ENCODE measurements at places on chromosomes 2 and 18.

GRCh38 chr2:208153156-208153555, 7.2 kb upstream of the CRYGB start:
- no peak for DNase-seq

DNA sequence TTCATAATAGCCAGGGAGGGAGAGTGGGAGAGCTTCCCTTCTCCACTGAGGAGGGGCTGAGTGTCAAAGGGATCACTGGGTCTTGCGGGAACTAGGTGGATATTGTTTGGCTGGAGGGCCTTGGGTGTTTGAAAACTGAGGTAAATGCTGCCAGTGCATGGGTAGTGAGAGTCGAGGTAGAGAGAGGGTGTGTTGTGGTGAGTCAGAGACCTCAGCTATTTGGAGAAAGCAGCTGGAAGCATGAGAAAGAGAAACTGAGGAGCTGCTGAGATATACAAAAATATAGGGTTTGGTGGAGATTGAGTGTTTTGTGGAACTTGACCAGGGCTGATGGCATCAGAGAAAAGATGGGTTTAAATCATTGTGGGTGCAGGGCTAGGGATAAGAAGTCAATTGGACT, 127.0 kb upstream of the CCDC195 start:
- no peak for DNase-seq

DNA sequence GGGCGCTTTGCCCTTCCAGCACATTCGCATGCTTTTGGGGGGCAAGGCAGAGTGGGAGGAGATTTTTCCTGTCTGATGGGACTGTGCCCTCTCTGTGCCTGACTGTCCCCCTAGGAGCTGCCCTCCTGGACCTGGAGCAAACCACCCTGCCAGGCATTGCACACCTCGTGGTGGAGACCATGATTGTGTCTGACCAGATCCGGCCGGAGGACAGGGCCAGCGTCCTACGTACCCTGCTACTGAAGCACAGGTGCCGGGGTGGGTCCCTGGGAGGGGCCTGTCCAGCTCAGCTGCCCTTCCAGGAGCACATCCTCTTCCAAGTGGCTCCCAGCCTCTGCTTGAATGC, 5.3 kb downstream of the SLC4A3 start:
- DNase-seq, result no peak

- peak; percentile 34 for DNase-seq
These were observed 204.8 kb downstream of the TFCP2L1 start for GRCh38 chr2:121080013-121080772.

- DNase-seq, result no peak
These were observed 63.2 kb upstream of the NABP1 start for GRCh38 chr2:191614759-191615158.

GRCh38 chr2:82215212-82215611, 1910.7 kb upstream of the LRRTM1 start:
- DNase-seq, result no peak

DNA sequence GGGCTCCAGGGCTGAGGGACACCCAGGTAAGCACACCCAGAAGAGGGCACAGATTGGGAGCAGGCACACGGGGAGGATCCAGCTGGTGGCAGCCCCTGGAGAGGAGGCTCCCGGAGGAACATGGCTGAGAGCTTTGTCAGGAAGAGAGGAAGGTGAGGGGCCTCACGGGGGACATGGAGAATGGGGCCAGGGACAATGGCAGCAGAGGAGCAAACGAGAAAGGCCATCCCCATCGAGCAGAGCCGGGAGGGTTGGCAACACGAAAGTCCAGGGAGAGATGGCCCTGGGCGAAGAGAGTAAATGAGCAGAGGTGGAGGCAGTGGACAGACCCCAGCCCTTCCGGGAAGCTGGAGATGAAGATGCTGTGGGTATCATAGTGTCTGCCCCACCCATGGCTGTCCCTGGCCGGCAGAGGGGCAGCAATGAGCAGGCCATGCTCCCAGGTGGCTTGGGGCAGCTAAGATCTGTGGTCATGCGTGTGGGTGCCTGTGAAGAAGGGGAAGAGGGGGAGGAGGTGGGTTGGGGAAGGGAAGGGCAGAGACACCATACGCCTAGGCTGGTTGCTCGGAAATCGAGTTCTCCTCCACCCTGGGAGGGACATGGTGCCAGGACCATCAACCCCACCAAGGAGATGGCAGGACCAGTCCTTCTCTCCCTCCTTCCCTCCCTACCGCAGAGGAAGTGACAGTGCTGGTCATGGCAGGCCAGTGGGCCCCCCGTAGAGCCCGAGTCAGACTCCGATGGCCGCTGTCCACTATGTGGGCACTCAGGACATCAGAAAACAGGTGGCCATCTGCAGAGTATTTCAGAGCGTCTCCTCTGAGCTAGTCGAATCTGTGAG, 191.7 kb downstream of the NDUFA10 start:
- no peak for DNase-seq

GRCh38 chr2:174336501-174337336, 2.0 kb downstream of the SP9 start:
- no peak for DNase-seq

DNA sequence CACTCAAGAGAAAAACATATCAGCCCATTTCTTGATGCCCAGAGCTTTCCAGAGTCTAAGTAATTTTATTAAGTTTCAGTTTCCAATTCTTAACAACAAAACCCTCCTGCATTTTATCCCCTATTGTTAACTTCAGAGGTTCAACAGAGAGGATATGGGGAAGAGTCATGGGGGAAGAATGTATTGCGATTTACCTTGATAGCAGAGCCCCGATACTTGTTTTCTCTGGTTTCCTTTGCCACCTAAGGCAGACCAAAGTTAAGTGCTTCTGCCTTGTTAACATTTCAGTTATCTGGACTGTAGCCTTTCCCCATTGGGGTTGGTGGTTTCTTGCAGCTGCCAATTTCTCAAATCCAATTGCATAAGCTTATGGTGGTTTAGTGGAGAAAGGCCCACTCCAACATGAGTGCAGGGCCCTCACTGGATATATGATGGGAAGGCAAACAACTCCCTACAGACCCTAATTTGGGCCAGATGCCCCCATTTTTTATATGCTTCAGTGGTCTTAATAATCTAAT, 82.0 kb upstream of the ITGB6 start:
- DNase-seq, result no peak

DNA sequence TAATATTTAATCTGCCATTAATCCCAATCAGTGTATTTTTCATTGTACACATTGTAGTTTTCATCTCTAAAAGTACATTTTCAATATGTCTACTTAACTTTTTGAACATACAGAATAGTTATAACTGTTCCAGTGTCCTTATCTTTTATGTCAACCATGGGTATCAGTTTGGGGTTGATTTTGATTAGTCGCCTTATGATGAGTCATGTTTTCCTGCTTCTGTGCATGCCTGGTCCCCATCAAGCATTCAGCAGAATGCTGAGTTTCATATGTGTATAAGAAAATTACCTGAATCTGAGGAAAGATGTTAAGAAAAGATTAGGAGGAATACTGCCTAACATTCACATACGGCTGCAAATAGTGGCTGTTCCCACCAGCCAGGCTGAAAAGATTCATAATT, 17.7 kb downstream of the SPDYA start:
- DNase-seq, result no peak

- DNase-seq, result no peak
These were observed 813 bp downstream of the NDC80 start for GRCh38 chr18:2572171-2572569.

DNA sequence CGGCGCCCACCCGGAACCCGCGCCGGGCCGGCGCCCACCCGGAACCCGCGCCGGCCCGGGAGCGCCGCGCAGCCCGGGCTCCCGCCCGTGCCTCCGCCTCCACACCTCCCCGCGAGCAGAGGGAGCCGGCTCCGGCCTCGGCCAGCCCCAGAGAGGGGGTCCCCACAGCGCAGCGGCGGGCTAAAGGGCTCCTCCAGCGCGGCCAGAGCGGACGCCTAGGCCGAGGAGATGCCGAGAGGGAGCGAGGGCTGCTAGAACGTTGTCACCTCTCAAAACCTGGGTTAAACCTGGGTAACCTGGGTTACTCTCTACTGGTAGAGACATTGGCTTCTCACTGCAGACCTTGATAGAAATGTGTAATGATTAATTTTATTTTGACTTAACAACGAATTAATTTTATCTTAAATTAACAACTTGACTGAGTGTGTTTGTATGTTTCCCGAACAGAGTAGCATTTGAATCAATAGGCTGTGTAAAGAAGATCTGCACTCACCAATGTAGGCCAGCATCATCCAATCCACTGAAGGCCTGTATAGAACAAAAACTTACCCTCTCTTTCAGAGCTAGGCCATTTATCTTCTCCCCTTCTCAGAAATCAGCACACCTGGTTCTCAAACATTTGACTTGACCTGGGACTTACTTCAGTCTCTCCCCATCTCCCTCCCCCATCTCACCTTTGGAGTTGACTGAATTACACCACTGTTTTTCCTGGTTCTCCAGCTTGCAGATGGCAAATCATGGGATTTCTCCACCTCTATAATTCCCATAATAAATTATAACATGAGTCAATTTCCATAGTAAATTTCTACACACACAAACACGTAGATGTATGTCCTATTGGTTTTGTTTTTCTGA, 242.7 kb downstream of the ASXL3 start:
- DNase-seq, result no peak

DNA sequence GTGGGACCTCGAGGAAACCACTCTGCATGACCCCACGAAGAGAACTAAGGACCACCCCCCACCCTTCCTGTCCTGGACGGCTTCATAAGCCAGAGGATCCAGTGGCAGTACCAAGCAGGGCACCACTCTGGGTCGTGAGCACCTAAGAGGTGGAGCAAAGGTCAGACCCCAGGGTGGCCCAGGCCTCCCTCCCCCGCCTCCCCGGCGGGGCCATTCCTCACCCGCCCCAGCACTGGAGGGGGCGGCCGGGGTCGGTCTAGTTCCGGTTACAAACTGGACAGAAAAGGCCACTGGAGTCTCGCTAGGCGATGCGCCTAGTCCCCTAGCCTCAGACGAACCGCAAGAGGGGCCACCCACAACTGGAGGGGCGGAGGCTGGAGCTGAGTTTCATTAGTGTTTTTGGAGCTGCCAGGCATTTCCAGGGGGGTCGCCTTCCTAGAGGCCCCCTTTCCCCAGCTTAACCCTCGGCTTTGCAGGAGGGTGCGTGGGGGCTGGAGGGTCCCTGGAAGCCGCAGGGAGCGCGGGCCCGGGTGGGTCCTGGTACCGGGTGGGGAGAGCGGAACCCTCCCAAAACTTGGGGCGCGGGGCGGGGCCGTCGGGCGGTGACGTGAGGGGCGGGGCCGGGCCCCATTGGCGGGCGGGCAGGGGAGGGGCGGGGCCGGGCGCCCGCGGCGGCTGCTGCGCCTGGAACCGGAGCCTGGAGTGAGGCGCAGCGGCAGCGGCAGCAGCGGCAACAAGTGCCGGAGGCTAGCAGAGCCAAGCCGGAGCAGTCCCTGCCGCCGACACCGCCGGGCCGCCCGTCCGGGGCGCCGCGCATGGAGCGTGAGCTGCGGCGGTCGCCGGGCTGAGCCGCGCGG, at the start of gene B3GNT2:
B3GNT2 (plus strand) TSS at position 695 of the 857 bp plus-strand sequence. CDS start 26,106 bp downstream, outside the sequence.
- DNase-seq, result peak; percentile 79

- no peak for DNase-seq
These were observed 8.9 kb downstream of the ADAM23 start for GRCh38 chr2:206452242-206452641.

DNA sequence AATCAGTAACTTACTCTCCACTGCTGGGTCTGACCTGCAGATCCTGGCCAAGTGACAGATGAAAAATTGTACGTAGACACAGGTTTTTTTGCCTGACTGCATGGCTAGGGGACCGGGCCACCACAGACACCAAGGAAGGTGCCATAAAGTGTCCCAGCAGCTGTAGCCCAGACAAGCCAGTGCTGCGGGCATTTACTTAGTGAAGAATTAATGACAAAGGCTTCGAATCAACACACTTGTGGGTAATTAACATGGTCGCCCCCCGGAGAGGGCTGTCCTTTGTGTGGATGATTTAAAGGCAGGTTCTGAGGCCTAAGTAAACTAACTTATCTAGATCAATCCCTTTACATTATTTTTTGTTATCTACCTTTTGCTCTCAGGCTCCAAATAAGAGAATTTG, 1709.1 kb upstream of the LRRTM1 start:
- DNase-seq, result no peak

DNA sequence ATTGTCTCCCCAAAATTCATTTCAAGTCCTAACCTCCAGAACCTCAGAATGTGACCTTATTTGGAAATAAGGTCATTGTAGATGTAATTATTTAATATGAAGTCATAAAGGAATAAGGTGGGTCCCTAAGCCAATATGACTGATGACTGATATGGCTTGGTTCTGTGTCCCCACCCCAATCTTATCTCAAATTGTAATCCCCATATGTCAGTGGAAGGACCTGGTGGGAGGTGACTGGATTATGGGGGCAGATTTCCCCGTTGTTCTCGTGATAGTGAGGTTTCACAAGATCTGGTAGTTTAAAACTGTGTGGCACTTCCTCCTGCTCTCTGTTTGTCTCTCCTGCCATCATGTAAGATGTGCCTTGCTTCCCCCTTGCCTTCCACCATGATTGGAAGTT, 43.0 kb upstream of the BCL11A start:
- no peak for DNase-seq

DNA sequence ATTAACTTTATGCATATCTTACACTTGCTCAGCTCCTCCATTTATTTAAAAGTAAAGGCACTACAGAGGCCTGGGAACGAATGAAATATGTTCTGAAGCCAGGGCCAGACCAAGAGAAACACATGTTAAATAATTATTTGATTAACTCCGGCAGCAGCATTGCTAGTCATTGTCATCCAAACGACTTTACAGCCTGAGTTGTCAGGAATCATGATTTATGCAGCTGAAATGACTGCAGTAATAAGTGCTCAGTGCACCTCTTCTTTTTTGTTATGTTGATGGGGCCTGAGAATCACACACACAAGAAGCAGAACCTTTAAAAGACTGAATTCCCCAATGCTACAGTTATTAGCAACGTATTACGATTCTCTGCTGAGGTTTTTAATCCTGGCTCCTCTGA, 58.9 kb downstream of the EPHA4 start:
- DNase-seq, result no peak

DNA sequence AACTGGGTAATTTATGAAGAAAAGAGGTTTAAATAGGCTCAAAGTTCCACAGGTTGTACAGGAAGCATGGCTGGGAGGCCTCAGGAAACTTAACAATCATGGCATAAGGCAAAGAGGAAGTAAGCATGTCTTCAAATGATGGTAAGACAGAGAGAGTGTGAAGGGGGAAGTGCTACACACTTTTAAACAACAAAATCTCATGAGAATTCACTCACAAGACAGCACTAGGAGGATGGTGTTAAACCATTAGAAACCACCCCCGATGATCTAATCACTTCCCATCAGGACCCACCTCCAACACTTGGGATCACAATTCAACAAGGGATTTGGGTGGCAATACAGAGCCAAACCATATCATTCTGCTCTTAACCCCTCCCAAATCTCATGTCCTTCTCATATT, 34.9 kb downstream of the CFAP210 start:
- DNase-seq, result no peak

- no peak for DNase-seq
These were observed 61.7 kb downstream of the CCDC88A start for GRCh38 chr2:55357927-55358326.
